ENCODE measurements at places on chromosomes 12 and 14.

DNA sequence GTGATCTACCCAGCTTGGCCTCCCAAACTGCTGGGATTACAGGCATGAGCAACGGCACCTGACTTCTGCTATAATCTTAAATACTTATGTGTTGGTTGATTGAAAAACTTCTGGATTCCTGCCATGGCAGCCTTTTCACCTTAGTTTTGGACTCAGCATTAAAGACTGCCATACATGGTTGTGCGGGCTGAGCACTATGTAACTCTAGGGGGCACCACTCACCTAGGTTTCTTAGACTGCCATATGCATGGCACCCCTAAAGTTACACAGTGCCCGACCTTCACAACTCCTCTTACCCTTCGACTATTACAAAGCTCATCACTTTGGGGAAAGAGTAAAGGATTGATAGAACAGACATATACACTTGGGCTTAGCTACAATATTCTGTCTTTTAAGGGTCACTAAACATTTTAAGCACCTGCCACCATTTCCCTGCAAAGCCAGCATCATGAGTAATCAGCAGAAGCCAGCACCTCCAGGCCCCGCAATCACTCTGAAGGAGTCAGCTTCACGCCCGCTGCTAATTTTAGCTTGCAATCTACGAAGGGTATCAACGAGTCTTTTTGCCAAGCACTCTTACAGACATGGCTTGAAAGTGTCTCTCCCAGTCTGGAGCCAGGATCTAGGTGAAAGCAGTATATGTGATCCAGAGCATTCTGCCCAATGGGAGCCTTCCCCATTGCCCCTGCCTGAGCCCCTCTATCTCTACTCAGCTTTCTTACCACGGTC is 59.8 kb downstream of the SUDS3 start:
- peak; percentile 43 for DNase-seq

DNA sequence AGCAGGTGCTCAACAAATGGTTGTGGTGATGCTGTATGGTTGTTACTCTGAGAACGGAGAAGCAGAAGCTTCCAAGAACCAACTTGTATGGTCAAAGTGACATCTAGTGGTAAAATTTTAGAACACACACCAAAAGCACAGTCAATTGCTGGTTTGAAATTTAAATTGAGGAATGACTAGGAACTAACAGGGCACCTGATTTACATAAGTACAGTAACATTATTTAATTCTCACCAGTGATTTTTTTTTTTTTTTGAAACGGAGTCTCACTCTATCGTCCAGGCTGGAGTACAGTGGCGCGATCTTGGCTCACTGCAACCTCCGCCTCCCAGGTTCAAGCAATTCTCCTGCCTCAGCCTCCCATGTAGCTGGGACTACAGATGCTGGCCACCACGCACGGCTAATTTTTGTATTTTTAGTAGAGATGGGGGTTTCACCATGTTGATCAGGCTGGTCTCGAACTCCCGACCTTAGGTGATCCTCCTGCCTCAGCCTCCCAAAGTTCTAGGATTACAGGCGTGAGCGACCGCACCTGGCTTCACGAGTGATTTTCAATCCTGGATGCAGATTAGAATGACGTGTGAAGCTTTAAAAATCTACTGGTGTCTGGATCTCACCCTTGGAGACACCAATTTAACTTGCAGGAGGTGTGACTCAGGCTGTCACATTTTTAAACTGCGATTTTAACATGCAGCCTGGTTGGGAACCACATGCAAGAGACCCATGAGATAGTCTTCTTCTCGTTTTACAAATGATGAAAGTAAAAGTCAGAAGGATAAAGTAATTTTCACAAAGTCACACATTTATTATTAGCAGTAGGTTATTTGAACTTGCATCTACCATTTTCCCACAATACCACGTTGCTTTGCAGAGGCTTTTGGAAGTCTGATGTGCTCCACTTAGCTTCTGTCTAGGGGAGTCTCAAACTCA is 14.1 kb upstream of the NUMB start:
- DNase-seq = peak; percentile 67

- peak; percentile 63 for DNase-seq
Measured at GRCh38 chr14:46581036-46581671, 70.4 kb downstream of the RPL10L start.

GRCh38 chr12:51972849-51973273 is 21.4 kb downstream of the ACVR1B start:
- DNase-seq = peak; percentile 88

DNA sequence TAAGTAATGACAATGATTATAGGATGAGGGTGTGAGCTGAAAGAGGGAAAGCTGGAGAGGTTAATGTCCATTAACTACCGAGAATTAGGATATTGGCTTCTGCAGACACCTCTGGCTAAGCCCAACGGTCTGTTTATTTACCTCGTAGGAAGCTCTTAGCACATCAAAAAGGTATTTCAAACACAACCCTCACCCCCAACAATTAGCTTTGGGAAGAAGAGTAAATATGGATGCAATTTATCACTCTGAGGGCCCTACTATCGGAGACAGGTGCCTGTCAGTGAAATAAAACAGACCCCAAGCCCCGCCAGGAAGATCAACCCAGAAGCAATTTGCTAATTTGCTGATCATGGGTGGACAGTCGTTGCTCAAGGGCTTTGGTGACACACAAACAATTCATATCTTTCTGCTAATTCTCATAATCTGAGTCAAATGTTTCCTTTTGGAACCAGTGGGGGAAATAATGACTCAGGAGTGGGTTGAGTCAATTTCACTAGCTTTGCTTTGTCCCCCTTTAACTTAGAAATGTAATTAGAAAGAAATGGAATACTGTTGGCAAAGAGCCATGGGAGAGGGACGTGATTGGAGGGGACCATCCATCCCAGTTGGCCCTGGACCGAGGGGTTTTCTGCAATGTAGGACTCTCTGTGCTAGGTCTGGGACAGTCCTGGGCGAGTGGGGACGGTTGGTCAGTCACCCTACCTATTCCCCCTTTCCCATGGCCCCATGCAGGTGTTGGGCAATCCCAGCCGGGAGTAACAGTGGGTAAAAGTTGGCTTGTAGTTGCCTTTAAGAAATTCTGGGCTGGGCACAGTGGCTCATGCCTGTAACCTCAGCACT is 99.1 kb upstream of the MED13L start:
- DNase-seq = peak; percentile 85

DNA sequence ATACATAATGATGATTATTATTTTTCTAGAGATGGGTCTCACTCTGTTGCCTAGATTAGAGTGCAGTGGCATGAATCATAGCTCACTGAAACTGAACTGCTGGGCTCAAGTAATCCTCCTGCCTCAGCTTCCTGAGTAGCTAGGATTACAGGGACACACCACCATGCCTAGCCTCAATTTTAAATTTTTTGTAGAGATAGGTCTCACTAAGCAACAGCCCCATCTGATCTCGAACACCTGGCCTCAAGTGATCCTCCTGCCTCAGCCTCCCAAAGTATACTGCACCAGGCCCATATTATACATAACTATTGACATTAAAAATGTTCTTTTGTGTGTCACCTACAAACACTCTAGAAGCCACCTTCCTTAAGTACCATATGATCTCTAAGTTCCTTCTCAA is 3.4 kb downstream of the TXNRD1 start:
- peak; percentile 47 for DNase-seq

DNA sequence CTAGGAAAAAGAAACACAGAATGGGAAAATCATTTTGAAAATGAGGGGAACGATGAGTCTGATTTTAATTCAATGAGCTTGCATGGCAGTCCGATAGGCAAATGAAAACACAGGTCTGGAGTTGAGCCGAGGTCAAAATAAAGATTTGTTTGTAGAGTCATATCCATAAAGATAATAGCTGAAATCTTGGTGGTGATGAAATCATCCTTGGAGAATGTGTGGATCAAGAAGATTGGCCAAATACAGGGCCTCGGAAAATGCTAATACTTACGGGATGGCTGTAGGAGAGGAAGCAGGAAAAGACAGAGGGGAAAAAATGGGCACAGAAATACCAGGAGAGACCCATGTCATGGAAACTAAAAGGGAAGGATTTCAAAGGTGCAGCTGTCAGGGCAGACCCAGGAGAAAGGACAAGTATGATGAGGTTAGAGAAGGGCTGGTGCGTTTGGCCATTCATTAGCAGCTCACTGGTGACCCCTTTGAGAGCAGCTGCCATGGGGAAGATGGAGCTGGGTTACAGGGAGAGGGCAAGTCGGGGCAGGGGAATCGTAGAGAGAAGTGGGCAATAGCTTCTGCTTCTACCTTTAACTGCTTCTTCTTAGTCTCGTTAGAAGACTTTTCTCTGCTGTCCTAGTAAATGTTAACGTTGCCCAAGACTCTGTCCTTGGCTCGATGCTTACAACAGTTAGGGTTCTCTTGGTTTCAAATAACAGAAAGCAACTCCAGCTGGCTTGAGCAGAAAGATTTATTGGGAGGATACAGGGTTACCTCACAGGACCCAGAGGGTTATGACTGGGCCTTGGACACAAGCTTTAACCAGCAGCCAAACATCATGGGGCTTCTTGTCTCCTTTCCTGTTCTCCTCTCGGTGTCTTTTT is 161.8 kb downstream of the EFCAB11 start:
- no peak for DNase-seq
